ENCODE measurements at places on chromosomes 12 and 14. TPM values are rescaled to one million over a fixed set of nuclear protein-coding genes. Genes with fewer than 3 reads are reported as not detected.

Gene AMIGO2
- total RNA-seq = 63.8 TPM

Gene KERA
- not detected for total RNA-seq

Gene TAS2R20
- 1.9 TPM for total RNA-seq

Gene BICD1
- total RNA-seq = 60.2 TPM

Gene PGF
- total RNA-seq = 1.8 TPM

Gene OR9K2
- not detected for total RNA-seq

Gene C12orf54
- 1.4 TPM for total RNA-seq

Gene CCNT1
- total RNA-seq = 33.4 TPM

Gene FAM186B
- 0.73 TPM for total RNA-seq

Gene CLEC2B
- 47.2 TPM for total RNA-seq

GRCh38 chr14:22268875-22269274 lies 320.1 kb downstream of the DAD1 start:
- no peak for DNase-seq

DNA sequence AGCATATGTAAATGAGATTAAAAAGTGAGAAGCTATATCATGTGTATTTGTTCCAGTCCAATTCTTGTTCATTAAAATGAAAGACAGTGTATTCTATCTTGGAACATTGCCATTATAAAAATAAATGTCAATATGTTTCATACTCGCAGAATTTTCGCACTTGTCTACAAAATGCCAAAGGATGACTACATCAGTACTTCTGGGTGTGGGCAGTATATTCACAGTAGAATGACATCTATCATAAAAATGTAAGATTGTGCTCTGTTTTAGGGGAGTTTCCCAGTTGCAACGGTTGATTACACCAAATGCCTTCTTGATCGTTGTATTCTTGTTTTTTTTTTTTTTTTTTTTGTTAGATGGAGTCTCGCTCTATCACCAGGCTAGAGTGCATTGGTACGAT lies 292.3 kb upstream of the E2F7 start:
- no peak for DNase-seq

DNA sequence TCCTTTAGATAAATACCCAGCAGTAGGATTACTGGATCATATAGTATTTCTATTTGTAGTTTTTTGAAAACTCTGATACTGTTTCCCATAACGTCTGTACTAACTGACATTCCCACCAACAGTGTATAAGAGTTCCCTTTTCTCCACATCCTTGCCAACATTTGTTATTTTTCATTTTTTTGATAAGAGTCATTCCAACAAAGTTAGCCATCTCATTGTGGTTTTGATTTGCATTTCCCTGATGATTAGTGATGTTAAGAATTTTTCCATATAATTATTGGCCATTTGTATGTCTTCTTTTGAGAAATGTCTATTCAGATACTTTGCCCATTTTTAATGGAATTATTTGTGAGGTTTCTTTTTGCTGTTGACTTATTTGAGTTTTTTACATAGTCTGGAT lies 486.0 kb downstream of the FLRT2 start:
- DNase-seq = no peak

DNA sequence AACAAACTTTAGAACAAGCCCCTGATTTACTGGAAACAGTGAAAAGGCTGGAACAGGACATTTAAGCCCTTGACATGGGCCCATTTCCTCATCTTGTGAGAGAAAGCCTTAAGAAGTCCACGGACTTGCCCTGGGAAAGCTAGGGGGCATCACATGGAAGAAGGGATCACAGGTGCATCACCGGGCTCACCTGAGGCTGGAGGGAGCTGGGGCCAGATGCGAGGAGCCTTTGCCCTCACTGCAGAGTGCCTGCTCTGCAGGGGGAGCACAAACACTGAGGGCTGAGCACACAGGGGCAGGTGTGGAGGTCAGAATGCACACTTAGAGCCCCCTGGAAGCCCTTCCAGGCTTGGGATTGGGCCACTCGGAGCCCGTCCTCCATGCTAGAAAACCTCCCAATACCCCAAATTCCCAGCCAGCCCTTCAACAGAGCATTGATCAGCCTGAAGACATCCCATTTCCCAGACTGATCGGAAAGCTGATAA lies 5.2 kb upstream of the KRT1 start:
- DNase-seq = no peak

- no peak for DNase-seq
Measured at GRCh38 chr14:43155924-43156323, 1351.2 kb downstream of the FSCB start.

DNA sequence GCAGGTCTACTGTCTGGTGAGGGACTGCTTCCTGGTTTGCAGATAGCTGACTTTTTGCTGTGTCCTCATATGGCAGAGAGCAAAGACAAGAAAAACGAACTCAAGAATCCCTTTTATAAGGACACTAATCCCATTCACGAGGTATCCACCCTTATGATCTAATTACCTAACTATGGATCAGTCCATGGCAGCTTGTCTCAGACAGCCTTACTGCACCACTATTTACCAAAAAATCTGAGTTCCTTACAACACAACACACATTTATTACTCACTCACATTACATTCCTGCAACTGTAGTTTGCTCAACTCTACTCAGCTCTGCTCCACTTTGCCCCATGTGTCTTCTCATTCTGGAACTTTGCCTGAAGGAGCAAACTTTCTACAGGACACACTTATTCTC lies 10.1 kb upstream of the SLC6A15 start:
- no peak for DNase-seq

DNA sequence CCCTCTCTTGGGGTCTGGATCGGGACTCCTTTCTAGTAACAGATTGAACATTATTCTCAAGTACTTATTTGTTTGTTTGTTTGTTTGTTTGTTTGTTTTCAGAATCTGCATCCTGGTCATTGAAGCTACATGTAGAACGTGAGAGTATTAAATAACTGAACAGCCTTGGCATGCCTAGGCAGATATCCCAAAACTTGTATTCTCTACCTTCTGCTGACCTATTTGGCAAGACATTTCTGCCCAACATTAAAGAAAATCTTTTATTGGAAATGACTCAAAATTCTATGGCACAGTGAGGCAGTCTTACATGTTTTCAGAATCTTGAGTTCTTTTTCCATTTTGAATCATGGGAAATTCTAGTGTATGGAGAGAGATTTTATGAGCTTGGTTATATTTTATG lies 165.1 kb upstream of the CNOT2 start:
- no peak for DNase-seq

DNA sequence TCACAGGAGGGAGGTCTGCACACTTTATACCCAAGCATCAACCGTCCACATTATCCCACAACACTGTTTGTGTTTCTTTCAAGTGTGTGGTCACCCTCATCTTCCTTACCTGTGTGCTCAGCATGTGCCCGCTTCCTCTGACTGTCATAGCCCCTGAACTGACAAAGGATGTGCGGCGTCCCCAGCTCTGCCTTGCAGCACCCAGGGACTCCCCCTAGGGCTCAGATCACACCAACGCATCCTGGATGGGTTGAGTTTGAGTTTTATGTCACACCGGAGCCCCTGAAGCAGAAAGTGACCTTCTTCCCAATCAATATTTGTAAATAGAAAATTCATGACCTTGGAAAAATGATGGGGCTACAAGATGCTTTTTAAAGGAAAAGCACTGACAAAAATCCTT lies 770.7 kb upstream of the TMEM132C start:
- no peak for DNase-seq

DNA sequence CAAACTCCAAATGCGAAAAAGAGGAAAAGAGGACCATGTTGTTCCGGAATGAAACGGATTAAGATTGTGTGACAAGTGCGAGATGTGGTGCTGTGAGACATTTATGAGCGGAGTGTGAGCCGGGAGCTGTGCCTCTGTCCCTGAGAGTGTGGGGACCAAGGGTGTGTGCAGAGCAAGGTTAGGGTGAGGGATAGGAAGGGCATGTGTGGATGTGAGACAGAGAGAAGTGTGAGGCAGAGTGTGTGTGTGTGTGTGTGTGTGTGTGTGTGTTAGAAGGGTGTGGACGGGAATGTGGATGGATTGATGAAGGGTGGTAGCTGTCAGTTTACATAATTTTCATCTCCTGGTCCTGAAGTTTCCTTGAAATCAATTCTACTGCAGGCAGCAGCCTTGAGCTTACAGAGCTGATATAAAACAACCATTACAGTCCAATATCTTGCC lies 4.3 kb upstream of the OTX2 start:
- DNase-seq = no peak

- no peak for DNase-seq
Measured at GRCh38 chr12:5441497-5442236, 9.8 kb downstream of the NTF3 start.

- no peak for DNase-seq
Measured at GRCh38 chr12:100171248-100171647, 28.6 kb upstream of the BLTP3B start.

- DNase-seq = no peak
Measured at GRCh38 chr14:52103416-52103815, 34.6 kb upstream of the NID2 start.

DNA sequence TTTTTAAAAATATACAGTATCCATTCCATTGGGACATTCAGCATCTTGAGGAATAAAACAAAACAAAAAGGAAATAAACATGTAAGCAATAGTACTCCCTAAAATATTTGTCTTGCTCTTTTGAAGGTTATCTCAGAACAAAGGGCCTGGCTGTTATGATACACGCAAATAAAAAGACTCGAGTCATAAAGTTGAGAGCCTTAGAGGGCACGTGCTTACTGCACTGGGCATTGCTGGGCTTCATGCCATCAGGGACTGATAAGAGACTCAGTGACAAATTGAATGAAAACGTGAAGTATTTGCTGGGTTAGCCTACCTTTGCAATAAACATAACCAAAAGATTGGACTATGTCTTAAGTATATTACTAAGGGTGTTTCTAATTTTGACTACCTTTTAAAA lies 118.9 kb downstream of the SLC35F4 start:
- no peak for DNase-seq

DNA sequence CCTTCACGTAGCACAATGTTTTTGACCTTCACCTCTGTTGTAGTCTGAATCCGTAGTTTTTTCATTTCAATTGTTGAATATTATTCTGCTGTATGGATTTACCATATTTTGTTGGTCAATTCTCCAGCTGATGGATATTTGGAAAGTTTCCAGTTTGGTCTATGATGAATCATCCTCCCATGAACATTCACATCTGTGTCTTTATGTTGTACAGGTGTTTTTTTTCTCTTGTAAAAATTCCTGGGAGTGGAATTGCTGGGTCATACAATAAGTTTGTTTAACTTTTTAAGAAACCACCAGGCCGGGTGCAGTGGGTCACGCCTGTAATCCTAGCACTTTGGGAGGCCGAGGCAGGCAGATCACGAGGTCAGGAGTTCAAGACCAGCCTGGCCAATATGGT lies 36.7 kb upstream of the GNG2 start:
- no peak for DNase-seq

- DNase-seq = no peak
Measured at GRCh38 chr12:131943389-131943788, 6.4 kb upstream of the EP400 start.

DNA sequence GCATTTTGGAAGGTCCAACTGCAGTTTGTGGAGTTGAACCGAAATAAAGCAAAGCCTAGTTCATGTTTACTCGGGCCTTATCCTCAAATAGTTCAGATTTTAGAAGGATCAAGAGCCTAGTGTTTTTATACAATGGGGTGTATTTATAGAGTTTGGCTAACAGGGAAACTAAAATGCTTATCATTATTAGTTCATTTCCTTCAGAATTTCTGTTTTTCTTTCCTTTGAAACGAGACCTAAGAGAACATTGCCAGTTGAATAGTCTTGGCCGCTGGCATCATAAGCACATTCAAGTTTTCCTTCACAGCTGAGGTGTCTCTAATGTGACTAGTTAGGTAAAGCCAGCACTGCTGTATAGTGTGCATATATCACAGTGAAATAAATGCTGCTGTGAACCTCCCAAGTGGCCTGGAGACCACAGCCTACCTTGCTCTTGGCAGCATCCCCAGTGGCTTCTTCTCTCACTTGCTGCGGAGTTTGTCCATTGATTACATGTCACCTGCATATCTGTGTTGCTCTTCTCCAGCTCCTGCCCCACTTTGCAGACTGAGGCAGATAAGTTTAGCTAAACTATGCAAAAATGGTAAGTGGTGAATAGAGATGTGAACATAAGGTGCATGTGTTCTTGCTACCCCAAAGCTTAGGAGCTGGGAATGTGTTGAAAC lies 88.8 kb downstream of the ANO6 start:
- DNase-seq = no peak

DNA sequence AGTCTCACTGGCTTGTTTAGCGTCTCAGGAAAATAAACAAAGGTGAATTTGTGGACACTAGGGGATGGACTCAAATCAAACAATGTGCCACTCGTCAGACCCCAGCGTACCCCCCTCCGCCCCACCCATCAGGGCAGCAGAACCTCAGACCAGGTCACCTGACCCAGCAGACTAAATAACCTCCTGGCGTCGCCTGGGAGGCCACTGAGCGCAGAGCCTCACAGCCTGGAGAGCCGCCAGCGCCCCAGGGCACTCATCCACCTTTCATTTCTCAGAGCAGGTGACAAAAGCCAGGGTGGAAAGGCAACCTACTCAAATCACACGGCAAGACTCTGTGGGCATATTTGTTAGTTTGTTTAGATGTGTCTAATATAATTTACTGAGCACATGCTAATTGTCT lies 100.9 kb downstream of the DICER1 start:
- DNase-seq = no peak

DNA sequence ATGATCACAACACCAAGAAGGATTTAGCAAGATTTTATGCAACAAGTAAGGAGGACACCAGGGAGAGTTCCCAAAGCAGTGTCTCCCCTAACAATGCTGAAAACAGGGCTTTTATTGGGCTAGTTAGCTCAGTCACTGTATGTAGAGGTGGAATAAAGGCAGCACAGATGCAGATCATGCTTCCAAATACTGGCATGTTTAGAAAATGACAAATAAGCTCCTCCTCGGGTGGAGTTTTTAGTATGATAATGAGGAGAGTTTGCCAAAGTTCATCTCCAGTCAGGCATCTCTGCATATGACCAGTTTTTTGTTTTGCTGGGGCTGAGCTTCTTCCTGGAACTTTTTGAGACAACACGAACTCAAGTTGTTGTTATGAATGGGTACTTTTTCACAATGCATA lies 4.4 kb upstream of the AVPR1A start:
- DNase-seq = no peak

DNA sequence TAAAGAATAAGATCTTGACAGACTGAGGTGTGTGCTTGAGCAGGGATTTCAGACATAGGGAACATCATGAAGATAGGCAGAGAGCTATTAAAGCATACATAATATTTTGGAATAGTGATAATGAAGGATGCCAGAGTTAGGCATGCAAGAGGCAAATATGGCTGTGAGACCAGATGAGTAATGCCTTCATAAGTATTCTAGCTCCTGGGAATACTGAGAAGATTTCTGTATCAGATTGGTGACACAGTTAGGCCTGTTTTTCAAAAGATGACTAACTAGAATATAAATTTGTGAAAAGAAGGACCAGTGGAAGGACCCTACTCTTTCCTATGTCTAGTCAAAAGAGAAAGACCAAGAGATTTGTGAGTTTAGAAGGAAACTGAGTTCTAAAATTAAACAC lies 108.8 kb downstream of the TXNDC16 start:
- no peak for DNase-seq

DNA sequence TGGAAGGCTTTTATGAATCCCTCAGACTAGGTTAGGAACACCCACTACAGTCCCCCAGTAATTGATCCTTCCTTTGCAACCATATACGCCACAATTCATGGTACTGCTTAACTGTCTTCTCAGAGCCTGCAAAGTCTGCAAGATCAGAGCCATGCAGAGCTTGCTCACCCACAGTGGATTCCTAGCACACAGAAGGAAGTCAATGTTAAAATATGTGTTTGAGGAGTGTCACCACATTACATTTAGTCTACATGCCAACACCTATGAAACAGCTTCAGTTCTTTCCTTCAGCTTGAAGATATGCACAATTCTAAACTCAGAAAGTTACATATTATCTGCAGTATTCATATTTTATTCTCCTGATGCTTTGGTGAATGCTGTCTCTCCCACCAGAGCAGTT lies 138.5 kb downstream of the NDUFA12 start:
- DNase-seq = no peak

GRCh38 chr12:58396239-58396638 lies 454.9 kb downstream of the ATP23 start:
- DNase-seq = no peak

All from ovary (tissue), 10 donors.